ENCODE measurements at places on chromosomes 6 and 20.

GRCh38 chr6:167759912-167760311, 66.8 kb upstream of the AFDN start:
- DNase-seq = no peak

- DNase-seq = no peak
Measured at GRCh38 chr20:10971096-10971495, 297.3 kb upstream of the JAG1 start.

DNA sequence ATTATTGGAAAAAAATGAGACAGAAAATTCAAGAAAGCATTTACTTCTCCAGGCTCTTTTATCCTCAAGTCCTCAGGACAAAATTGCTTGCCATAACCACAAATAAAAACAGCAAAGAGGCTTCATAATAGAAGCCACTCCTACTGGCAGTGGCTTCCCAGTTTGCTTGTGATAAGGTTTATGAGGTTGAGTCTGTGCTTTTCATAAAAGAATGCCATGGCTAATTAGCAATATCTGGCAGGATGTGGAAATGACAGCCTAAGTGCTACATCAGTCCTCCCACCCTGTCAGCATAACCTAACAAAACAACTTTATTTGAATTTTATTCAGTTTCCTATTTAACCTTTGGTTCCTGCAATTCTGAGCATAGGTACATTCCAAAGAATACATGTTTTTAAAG, 80.9 kb upstream of the HTR1E start:
- no peak for DNase-seq

DNA sequence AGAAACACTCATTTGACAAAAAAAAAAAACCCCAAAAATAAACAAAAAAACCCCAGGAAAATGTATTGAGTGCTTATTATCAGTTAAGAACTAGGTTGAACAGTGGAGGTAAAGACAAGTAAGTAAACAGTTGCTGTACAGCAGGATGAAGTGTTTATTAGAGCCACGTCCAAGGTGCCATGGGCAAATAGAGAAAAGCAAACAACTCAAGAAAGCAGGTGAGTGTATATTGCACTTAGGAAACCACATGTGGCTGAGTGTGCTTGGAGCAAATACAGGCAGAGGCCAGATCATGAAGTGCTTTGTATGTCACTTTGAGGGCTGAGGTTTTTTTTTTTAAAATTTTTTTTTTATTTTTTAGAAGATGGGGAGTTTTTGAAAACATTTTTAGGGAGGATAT, 98.3 kb downstream of the MACROD2 start:
- DNase-seq = no peak

- DNase-seq = no peak
Measured at GRCh38 chr6:146876271-146877151, 277.7 kb downstream of the ADGB start.

DNA sequence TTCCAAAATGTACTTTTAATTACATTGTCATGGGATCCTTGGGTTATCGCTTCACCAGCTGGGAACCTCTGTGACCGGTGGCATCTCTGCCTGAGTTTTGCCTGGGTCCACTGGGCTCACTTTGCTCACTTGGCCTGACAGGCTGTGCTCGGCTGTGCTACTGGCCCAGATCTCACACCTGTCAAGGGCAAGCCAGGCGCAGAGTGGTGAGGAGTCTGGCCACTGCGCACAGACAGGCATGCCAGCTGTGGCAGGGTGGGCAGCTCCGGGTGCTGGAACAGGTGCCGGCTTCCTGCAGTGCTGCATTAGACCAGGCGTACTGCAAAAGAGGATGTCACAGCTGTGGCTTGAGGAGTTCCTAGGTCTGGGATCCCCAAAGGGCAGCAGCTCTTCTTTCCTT, 489.8 kb downstream of the TENT5A start:
- DNase-seq = no peak

GRCh38 chr20:16313917-16314316, 259.3 kb downstream of the KIF16B start:
- DNase-seq = no peak

GRCh38 chr6:137167702-137168377, 5.6 kb downstream of the IL22RA2 start:
- no peak for DNase-seq

GRCh38 chr6:155038104-155038503, 43.0 kb downstream of the TIAM2 start:
- DNase-seq = no peak

DNA sequence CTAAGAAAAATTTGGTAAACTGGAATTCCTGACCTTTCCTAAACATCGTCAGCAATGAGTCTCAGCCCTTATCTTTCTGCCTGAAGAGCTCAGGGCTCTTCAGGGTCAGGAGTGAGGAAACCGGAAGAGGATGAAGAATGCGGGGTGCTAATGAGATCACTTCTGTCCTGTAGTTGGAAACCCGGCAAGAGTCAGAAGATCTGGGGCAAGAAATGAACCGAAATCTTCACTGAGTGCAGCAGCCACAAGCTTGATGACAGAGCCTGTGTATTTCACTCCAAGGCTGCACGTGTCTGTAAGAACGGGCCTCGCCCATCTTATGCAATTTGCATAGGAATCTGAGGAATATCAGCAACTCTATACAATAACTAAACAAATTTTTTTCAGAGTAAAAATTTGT, 60.4 kb upstream of the QKI start:
- DNase-seq = no peak

- DNase-seq = no peak
Measured at GRCh38 chr6:142530566-142530965, 228.8 kb downstream of the ADGRG6 start.

GRCh38 chr20:53399592-53400335, 193.9 kb downstream of the ZNF217 start:
- DNase-seq = no peak

GRCh38 chr20:48300529-48300928, 515.2 kb upstream of the SULF2 start:
- DNase-seq = no peak

DNA sequence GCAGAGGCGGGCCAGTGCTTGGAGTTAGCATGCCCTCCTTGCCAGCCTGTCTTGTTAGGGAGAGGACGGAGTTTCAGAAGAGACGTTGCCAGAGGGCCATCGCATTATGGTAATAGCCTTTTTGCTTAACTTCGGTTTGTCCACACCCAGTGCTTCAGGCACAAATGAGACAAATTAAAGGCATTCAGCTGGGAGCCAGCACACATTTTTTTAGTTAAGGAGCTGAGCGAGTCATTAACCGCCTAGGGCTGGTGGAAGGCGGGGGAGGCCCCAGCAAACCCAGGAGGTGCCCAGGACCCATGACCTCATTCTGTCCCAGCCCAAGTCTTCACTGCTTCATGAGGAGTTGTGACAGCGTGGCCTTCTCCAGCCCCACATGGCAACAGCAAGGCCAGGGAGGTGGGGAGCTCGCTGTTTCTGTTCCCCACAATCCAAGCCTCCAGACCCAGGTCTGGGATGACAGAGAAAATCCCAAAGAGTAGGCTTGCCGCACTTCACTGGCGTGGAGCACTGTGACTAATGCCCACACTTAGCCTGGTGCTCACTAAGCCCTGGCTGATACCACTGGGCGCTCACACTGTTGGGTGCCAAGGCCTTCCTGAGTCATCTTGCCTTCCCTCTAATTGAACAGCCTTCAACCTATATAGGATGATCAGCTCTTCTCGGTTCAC, 237.1 kb downstream of the ANKRD60 start:
- no peak for DNase-seq

GRCh38 chr6:169965239-169965638, 213.8 kb downstream of the ERMARD start:
- no peak for DNase-seq

DNA sequence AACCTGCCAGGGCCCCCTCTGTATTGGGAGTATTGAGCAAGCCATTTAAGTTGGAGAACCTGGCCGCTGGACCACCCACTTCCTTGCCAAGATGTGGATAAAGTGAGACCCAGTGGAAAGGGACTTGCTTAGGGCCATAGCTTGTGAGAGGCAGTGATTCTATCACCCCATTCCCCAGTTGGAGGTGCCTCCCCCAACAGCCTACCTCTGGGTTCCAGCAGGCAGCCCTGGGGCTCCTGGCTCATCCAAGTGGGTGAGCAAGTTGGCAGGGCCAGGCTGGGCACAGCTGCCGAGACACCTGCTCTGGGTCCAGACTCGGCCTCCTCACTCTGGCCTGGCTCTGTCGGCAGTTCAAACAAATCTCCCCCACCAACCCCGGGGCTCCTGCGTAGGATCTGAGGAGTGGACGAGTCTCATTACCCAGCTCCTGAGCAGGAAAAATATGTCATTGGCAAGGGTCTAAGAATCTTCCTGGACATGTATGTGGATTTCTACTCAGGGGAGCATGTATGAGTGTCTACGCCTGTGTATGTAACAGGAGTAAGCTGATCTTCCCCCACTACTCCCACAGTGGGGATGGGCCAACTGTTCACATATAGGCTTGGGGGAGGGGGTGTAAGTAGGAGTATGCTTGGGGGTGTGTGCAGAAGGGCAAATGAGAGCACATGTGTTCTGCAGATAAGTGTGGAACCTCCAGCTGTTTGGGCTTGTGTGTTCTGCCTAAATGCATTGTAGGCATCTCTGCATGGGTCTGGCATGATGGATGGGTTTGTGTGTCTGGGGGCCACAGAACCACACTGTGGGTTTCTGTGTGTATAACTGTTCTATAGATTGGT, 1.9 kb downstream of the ID1 start:
- no peak for DNase-seq

GRCh38 chr6:19028201-19028600, 641.1 kb downstream of the RNF144B start:
- no peak for DNase-seq

DNA sequence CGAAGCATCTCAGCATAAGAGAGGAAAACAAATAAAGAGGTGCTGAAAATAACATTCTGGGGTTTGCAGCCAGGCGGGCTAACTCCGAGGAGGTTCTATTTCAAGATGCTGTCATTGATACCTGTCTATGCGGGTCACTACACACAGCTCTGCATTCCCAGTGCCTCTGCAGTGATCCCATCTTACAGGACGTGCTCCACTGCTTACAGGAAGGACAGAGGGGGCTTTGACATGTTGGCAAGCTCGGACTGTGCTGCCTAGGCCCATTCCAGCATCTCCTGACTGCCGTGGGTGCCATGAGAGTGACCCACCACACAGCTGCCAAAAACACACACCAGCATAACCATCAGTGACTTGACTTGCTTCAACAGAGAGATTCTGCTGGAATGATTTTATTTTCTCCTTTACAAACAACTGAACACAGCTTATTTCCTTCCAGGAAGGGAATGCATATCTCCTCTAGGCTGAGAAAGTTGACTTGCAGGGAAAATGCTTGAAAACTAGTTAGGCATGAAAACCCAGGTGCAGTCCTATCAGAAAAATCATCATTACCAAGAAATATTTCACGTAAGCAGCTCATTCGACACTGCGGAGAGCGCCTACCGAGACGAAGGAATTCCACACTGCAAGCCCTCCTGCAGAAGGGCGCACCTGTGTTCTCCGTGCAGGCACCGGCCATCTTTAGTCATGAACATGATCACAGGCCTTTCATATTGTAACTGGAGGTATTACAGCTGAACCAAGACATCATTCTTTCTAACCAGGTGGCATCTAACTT, 62.5 kb downstream of the RAMACL start:
- DNase-seq = no peak

- DNase-seq = no peak
Measured at GRCh38 chr6:108001696-108002231, 43.8 kb upstream of the SEC63 start.

GRCh38 chr6:33276581-33276863, 401 bp upstream of the B3GALT4 start:
- no peak for DNase-seq

- no peak for DNase-seq
Measured at GRCh38 chr20:23034721-23035671, at the start of gene SSTR4. SSTR4 (plus strand) TSS chr20:23035312; CDS start chr20:23035484, 172 bp downstream.

DNA sequence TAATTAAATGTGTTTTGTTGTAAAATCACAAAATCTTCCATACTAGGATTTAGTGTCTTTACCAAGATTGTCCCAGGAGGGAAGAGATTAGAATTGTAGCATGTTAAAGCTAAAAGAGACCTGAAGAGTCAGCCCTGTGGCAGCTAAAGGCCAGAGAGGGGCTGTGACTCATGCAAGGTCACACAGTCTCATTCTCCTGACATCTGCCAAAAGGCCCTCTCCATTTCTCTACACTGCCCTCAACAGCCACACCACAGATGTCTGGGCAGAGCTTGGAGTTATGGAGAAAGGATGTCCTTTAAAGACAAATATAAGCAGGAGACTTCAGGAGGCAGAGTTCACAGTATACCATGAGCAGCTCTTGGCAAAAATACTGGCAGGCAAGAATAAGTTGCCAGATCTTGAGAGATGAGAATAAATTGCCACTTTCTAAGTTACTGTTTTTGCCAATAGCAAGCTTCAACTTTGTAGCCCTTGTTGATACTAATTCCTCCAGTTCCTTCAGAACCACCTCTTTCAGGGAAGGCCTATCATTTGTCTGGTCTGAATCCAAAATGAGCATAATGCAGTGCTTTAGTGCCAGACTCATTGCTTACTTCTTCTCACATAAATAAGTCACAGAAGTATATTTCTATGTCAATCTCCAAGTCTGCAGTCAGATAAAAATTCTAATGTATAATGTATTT, 41.7 kb downstream of the AKIRIN2 start:
- DNase-seq = no peak

- no peak for DNase-seq
Measured at GRCh38 chr6:10610289-10610688, 84.1 kb downstream of the C6orf52 start.

- DNase-seq = no peak
Measured at GRCh38 chr20:20219016-20219415, 148.9 kb upstream of the INSM1 start.

GRCh38 chr20:50379049-50379990, 130.9 kb upstream of the PTPN1 start:
- DNase-seq = no peak

GRCh38 chr20:52962183-52962582, 10.0 kb upstream of the TSHZ2 start:
- DNase-seq = no peak

DNA sequence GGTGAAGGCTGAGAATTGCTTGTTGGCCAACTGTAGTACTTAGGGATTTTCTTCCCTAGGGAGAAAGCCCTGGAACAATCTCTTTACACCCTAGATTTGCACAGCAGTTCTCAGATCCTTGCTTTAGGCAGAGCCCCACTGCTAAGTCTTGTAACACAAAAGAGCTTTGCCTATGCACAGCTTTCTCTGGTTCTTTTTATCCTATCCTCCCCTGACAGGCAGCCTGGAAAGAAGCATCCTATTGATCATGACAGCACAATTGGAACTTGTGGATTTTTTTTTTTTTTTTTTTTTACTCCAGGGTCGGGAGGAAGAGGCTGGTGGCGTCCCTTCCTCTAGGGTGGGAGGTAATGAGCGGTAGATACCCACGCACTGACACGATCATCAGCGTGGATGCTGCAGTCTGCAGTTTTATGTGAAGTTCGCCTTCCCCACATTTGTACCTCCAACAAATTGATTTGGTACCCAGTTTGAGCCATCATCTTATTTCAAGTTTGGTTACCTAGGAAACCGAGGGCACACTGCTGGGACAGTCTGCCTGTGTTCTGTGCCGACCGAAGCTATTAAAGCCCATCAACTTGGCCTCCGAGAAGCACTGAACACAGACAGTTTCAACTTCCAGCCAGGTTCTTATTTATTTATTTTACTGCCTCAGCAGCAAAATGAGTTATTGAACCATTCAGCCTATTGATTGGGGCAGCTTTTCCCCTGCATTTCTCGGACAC, 110.1 kb downstream of the NRN1 start:
- no peak for DNase-seq

- no peak for DNase-seq
Measured at GRCh38 chr20:36784900-36785299, 11.3 kb upstream of the DSN1 start.

- no peak for DNase-seq
Measured at GRCh38 chr6:170243791-170244291, 47.0 kb downstream of the DLL1 start.

Measured in iPS DF 6.9 (cell line).